ENCODE measurements at places on chromosomes 3 and 15.

DNA sequence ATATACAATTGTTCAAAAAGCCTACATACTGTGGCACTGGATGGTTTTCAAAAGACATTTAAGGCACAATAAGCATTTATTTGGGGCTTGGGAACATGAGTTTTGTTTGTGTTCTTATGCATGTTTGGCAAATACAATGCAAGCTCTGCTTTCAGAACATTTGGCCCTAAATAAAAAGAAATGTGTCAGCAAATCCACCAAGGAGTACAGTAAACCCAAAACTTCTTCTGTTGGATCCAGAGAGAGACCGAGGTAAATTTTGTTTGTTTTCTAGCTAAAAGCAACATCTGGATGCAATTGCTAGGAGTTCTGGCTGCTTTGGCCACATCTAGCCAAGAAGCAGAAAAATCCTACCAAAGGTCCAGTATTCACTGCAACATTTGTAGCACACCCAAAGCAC lies 168.8 kb downstream of the DCLK3 start:
- DNase-seq: no peak

- no peak for DNase-seq
Measured at GRCh38 chr15:49721621-49722020, 100.8 kb downstream of the DTWD1 start.

DNA sequence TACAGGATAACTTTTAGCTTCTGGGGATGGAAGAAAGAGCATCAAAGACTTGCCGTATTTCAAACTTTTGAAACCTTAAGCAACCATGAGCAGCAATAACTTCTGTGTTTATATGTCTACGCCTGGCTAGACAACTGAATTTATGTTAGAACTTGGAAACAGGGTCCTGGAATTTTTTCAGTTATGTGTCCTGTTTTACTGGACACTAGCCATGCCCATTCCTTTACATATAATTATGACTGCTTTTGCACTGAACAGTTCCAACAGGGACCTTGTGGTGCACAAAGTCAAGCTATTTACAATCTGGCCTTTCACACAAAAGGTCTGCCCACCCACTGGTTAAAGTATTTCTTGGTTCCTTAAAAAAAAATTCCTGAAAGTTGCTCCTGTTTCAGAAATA lies 37.1 kb downstream of the TJP1 start:
- no peak for DNase-seq

- no peak for DNase-seq
Measured at GRCh38 chr15:68205954-68206539, 915 bp upstream of the CALML4 start.

- no peak for DNase-seq
Measured at GRCh38 chr3:49333091-49333490, 6.8 kb downstream of the USP4 start.

- DNase-seq: no peak
Measured at GRCh38 chr3:143084856-143085731, 34.5 kb upstream of the CHST2 start.

- DNase-seq: peak; percentile 53
Measured at GRCh38 chr3:46705022-46705530, 3.9 kb downstream of the TMIE start.

DNA sequence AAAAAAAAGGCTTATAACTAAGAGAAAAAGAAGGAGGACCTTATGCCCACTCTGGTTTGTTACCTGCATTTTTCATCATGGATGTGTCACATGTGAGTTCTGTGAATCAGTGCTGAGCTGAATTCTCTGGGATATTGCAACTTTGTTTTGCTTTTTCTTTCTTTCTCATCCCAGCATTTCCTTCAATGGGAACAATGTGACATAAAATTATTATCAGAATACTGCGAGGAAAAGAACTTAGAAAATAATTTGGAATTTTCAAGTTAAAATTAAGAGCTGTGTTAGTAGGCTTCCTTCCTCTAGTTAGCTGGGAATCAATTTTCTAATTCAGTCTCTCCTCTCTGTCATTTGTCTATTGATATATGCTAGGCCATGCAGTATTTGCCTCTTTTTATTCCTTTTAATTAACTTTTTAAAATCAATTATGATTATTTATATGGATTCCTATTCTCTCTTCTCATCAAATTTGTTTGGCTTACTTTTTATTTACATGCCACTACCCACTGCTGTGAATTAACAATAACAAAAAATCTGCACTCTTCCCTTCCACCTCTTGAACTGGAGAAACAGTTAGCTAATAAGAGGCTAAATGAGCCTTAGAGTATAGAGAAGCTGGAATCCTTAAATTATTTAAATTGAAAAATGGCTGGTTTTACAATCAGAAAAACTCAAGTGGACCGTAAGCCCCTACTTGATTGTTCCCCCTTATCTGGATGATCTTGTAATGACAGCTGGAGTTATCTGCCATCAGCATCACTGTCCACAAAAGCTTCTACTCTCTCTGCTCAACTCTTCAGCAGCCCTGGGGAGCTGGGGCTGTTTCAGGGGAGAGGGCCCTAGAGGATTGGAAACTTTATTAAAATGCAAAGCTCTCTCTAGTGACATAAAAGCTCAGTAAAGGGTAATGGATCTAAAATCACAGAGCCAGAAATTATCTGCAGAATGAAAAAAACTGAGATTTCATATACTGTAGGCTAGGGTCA lies 95.3 kb upstream of the SOX2 start:
- no peak for DNase-seq

- no peak for DNase-seq
Measured at GRCh38 chr3:114329823-114330222, 36.0 kb downstream of the TIGIT start.
